Activated CD4-positive, alpha-beta T cell treated with anti-CD3 and anti-CD28 coated beads for 48 hours (primary cell): ENCODE measurements at places on chromosomes 1 and 21.

DNA sequence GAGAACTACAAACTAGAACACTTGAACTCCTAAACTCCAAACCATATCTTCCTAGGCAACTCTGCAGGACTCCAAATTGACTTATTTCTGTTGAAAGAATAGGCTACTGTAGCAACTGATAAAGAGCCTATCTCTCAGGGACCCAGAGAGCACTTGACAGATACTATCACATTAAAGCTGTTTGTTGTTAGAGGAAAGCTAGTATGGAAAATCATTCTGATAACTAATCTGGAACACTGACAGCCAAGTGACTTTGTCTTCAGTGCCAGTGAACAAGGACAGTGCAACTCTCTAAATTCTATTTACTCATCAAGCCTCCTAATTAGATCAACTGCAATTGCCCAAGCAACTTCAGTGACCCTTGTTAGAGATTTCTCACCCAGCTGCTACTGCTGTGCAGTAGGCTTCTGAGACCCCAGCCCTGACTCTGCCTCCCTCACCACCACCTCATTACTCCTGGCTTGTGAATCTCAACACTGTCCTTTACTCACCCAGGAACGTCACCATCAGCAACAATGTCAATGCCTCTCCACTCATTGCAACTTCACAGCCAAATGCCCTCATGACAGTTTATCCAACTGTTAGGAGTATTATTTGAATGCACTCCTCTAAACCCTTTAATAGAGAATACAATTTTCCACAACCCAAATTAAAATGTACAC is 7.4 kb upstream of the RGS13 start:
- no peak for DNase-seq

GRCh38 chr21:38188037-38188436 is 68.8 kb upstream of the KCNJ15 start:
- no peak for DNase-seq

- DNase-seq = no peak
Observed at GRCh38 chr1:206144605-206145004, 27.4 kb upstream of the AVPR1B start.

- DNase-seq = no peak
Observed at GRCh38 chr1:192979542-192979941, 79.6 kb downstream of the UCHL5 start.

DNA sequence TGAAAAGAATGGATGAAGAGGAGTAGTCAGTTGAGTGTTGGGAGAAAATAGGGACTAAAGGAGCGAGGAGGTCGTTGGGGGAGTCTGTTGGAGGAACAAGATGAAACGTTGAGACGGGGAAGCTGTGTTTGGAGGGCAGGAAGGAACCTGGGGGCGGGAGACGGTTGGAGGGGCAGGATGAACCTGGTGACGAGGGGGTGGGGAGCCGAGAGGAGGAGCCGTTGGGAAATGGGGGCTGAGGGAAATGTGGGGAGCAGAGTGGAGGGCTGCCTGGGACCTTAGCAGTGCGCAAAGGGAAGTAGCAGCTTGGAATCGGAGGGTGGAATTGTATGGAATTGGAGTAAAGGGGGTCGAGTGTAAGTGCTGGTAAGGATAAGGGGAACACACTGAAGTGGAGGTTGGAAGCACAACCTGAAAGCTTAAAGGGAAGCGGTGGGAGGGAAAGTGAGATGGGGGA is 630 bp downstream of the MTF2 start:
- peak; percentile 37 for DNase-seq

DNA sequence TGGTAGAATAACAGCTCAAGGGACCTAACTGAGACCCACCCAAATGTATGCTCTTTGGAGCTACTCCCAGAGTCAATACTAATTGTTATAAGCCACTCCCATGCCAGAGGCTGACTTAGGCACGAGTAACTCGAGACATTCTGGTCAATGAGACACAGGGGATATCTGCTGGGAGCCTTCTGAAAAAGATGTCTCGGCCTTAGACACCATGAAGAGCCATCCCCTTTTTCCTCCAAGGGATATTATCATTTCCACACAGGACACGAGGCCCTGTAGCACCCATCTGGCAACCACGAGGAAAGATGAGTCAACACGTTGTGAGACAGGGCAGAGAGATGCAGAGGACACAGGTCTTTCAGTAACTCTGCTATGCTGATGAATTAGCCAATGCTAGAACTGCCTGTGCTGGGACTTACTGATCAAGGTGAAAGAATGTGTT is 30.7 kb downstream of the ITPKB start:
- no peak for DNase-seq

DNA sequence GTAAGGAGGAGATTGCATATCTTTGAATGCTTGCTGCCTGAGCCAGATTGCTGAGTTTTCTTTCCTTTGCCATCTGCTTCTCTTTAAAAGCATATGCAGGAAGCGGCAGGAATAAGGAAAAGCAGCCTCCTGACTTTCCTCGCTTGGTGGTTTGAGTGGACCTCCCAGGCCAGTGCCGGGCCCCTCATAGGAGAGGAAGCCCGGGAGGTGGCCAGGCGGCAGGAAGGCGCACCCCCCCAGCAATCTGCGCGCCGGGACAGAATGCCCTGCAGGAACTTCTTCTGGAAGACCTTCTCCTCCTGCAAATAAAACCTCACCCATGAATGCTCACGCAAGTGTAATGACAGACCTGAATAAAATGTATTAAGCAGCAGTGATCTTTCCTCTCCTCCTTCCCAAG is 1.5 kb downstream of the CORT start:
- no peak for DNase-seq

DNA sequence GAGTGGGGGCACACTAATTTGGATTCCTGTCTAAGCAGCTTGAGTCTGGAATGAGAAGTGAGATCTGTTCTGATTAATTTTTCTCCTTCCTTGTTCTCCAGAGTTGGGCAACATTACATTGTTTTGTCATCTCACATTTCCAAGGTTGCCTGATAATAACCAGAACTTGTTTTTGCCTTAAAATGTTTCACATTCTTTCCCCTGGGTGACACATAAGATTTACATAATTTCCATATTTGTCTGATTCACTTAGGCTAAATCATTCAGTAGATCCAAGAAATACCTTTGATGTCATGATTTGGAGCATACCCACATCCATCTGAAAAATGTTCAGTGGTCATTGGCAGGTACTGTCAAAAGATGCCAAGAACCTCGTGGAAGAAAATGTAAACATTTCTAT is 60.3 kb downstream of the XCL2 start:
- DNase-seq = no peak

DNA sequence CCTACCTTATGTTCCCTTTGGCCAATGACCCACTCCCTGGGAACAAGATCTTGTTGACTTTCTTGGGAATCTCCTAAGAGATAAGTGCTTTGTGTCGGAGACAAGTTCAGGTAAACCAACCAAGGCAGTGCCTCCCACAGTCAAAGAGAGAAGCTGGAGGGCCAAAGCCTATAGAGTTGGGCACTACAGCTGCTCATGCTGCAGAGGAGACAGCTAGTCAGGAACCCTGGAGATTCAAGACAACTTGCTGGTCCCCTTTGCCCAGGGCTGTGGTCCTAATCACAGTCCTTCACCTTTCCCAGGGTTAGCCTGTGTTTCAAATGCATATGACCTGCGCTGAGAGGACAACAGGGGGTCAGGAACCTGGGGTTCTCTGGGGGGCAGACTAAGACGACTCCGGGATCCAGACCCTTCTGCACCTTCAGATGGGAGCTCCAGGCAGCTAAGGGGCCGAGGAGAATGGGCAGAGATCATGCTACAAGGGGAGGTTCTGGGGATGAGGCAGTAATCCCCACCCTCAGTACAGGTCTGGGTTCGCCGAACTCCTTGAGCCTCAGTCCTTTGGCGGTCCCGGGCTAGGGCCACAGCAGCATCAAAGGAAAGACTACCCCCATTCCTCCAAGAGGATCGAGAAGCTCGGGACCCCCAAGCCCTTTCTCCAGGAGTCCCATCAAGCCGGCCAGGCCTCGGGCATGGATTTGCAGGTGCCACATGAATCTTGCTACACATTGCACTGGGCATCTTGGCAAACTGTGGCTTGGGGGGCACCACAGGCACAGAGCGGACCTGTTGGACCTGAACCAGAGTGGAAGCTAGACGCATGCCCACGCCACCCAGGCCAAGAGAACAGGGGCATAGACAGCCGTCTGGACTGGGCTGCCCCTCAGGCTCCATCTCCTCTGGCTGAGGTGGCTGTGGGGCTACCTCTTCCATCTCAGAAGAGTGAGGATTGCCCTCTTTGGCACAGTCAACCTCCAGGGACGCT is 2.0 kb upstream of the USF1 start:
- DNase-seq = no peak

DNA sequence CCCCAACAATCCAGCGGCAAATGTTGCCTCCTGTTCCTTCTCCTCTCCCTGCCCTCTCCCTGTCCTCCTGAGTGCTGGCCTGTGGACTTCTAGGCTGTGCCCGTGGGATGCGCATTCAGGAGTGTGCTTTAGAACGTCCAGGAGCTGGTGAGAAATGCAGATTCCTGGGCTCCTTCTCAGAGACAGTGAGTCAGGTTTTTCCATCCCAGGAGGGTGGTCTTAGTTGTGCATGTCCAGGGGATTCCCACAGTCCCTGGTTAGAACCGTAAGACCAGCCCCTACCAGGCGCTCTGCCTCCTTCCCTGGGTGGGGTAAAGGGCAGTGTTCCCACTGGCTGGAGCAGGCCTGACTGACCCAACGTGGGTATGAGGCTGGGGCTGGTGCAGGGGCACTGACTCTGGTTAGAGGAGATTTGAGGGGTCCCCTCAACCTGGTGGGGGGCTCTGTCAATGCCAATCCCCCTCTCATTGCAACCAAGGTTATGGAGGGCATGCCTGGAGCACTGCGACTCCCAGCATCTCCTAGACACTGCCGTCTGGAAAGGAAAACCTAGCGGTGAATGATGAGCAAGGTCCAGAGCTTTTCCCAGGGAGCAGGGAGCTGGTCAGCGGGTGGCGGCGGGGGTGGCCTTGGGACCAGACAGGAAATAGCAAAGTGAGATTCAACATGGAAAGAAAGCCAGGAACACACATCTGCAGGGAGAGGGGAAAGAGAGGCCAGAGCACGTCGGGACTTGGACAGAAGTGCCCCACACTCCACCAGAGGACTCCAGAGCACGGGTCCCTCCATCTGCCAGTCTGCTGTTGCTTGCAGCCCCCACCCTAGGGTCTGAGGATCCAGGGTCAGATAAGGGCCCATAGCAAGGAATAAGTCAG is 38.5 kb downstream of the HSPG2 start:
- DNase-seq = no peak

DNA sequence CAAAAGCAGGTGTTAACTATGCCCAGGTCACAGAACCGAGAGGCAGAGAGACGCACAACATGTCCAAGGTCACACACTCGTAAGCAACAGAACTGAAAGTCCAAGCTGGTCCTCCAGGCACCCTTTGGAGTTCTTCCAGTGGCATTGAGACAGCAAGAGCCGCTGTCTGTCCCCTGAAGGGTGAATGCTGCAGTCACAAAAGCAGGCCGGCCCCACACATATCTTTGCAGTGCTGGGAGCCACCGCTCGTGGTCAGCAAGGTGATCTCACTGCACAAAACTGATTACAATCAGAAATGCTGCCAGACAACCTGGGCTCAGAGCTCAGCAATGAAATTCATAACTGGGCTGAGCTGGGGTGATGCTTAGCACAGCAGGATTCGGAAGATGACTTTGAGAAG is 47.4 kb upstream of the RAB4A start:
- no peak for DNase-seq

DNA sequence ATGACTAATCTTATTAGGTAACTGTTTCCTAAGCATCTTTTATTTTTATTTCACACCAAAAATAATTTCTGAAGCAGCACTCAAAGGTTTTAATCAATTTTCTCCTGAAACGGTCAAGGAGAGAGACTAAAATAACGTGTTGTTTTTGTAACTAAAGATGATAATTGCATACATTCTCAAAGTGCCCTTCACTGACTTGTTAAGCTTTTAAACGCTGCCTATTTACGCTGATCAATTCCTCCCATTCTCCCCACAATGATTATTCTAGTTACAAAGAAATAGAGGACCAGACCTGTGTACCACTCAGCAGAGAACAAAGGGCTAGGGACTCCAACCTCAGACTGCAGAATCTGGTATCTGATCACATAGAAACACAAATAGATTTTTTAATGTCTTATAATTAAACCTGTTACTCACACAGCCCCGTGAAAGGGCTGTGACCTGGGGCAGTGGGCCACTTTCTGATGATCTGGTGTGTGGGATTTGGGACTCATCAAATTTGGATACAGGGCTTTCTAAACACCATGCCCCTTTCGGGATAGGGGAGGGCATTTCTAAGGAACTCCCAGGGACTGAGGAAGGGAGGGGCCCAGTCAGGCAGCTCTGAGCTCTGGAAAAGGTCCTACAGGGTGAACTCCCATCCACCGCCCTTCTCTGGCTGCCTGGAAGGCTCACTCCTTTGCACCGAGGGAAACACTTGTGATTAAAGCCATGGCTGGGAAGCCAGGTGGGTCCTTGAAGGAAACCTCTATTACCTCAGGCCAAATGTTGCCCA is 65.2 kb downstream of the BCAR3 start:
- DNase-seq = no peak

- DNase-seq = no peak
Observed at GRCh38 chr21:46646541-46647154, 11.2 kb downstream of the PRMT2 start.

DNA sequence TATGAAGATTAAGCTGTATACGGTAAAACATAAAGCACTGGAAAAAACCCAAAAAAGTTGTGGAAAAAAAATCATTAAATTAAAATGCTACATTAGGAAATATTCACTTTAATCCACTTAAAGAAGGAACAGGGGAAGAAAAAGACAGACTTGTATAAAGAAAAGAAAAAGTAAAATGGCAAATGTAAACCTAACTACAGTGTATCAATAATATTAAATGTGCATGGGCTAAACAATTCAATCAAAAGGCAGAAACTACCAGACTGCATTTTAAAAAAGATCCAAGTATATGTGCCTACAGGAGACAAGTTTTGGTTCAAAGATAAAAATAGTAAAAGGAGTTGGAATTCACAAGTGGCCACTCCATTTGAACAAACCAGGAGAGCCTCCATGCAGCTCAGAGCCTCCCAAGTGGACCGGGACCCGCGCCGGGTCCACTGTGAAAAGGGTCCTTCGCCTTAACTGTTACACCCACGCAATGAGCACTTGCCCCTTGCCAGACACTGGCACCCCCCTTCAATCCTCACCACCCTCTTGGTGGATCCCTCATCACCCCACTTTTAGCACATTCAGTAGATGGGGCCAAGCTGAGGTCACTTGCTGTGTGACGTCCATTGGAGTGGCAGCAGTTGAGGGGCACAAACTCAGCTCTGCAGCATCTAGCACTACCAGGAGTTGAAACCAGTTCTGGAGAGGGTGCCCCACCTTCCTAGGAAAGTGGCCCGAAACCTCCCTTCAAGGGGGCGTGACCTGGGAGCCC is 898 bp downstream of the C1orf174 start:
- no peak for DNase-seq

GRCh38 chr1:244653439-244654107 is 647 bp downstream of the DESI2 start:
- no peak for DNase-seq

DNA sequence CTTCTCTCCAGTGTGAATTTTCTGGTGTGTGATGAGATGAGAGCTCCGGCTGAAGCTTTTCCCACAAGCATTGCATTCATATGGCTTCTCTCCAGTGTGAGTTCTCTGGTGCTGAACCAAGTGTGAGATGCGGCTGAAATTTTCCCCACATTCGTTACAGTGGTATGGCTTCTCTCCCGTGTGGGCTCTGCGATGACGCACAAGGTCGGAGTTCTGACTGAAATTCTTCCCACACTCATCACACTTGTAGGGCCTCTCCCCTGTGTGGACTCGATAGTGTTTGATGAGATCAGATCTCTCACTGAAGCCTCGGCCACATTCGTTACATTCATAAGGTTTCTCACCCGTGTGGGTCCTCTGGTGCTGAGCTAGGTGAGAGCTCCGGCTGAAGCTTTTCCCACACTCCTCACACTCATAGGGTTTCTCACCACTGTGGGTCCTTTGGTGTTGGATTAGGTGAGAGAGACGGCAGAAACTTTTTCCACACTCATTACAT is 7.4 kb downstream of the ZNF436 start:
- no peak for DNase-seq
